ENCODE measurements at places on chromosomes 7 and 10.

DNA sequence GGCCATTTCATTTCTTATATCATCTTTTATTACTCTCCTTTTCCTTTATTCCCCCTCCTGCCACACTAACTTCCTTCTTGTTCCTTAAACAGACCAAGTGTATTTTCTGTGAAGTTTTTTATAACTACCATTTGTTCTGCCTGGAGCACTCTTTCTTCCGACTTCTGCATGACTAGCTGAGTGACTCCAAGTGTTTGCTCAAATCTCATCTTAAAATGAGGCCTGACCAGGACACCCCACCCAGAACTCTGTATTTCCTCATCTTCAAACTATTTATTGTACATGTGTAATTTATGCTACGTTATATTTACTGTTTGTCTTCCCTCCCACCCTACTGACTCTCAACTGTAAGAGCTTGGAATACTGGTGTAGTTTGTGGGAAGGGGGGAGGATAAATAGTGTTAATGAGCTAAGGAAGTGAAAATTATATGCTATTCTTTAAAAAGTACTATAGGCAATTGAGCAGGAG lies 3.2 kb downstream of the MINDY3 start:
- DNase-seq: no peak

GRCh38 chr7:124426621-124427020 lies 339.0 kb downstream of the GPR37 start:
- DNase-seq: no peak

DNA sequence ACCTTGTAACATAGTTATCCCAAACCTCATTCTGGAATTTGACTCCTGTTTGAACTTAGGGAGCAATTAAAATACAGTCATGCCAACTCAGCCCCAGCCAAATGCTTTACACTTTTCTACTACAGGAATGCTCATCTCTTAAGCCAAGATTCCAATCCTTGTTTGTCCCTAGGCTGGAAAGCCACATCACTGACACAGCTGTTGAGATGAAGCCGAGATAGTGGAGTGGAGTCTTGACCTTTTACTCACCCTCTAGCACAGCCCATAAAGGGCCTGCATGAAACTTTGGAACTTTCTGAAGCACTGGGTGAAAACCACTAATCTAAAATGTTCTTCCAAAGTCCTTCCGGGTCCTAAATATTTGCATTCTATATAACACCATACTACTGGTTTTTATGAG lies 247.3 kb downstream of the ETV1 start:
- DNase-seq: no peak

DNA sequence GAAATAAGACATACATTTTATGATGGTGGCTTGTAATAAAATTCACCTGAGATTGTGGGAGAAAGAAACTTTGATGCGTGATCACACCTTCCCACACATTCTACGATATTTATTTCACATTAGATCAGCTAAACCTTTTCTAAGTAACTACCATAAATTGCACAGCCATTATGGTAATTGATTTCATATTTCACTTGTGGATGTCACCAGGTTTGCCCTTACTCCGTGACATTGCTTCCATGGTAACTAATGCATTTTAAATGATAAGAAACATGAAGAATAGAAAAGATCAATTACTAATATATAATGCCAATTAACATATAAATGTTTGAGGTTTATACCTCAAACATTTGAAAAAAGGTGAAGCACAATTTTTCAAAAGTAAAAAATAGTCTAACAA lies 35.8 kb upstream of the SMIM30 start:
- no peak for DNase-seq

DNA sequence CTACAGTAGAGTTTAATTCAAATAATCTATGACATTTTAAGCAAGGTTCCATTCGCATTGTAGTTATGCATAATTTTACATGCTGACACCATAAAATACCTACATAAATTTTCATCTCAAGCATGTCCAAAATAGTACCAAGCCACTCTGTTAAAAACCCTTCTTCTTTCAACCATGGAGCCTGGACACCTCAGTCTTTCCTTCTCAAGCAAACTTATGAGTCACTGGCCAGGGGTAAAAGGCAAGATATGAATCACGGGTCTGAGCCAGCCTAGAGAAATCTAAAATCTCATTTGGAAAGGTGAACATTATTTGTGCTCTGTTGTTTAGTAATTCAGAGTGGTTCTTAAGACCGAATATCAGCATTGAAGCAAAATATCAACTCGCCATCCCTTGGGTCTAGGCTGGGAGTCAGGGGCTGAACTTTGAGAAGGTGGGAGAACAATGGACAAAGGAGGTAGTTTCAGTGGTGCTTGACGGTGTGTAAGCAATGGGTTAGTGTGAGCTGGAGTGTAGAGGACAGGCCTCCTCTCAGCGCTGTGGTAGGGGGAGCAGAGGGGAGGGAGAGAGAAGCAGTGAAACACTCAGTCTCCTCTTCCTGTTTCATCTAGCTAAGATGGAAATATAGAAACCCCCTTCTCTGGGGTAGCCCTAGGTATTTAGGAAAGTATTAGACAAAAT lies 19.1 kb upstream of the GPAM start:
- DNase-seq: no peak

DNA sequence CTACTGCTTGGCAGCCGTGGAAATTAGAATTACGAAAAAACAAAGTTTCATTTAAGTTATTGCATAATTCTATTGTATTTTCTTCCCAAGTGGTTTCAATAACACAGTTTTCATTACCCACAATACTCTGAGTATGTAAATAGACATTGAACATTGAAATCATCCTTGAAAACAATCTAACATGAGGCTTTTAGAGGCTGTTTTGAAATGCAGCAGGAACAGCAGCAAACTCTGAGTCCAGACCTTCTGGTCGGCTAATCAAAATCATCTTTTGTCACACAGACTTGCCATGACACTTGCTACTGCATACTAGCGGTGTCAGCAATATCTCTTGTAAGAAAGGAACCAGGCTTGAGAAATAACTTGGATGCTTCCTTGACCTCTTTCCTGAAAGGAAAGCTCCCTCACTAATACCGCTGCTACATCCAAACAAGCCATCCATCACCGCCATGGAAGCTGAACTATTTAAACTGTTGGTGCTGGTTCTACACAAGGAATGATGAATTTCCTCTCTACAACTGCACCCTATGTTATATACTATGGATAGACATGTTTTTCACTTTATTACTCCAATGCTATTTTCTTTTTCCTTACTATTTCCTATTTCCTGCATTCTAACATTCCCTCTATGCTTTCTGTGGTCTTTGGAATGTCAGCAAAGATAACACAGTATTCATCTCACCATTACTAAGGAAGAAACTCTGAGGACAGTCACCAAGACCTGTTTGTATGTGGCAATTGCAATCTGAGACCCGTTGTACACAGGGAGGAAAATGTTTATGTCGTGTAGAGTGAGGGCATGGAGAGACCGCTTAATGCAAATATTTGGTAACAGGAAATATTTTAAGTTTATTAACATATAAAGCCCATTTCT lies 130.8 kb downstream of the ITGA8 start:
- DNase-seq: no peak

GRCh38 chr7:94228678-94229077 lies 166.0 kb upstream of the COL1A2 start:
- no peak for DNase-seq

DNA sequence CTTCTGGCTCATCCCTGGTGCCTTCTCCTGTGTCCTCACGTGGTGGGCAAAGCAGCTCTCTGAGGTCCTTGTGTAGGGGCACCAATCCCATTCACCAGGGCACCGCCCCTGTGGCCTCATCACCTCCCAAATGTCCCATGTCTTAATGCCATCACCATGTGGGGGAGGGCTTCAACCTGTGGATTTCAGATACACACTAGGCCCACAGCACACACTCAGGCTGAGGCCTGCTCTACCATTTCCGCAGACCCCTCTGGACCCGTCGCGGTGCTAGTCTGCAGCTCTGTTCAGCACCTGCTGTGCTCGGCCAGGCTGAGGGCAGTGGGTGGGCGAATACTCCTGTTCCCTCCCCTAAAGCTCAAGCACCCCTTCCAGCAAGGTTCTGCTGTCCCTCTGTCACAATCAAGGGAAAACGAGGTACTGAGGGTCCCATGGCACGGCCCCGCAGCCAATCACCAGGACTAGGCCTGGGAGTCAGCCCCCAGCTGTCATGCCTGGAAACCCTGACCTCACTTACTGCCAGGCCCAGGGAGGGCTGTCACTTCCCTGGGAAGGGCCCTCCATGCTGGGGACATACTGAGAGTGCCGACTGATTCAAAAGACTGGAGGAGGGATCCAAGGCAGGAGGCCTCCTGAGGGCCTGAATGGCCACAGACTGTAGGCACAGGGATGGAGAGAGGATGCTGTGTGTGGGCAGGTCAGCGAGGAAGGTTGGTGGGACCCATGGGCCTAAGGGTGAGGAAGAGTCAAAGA lies 123.8 kb upstream of the RET start:
- DNase-seq: peak; percentile 1

DNA sequence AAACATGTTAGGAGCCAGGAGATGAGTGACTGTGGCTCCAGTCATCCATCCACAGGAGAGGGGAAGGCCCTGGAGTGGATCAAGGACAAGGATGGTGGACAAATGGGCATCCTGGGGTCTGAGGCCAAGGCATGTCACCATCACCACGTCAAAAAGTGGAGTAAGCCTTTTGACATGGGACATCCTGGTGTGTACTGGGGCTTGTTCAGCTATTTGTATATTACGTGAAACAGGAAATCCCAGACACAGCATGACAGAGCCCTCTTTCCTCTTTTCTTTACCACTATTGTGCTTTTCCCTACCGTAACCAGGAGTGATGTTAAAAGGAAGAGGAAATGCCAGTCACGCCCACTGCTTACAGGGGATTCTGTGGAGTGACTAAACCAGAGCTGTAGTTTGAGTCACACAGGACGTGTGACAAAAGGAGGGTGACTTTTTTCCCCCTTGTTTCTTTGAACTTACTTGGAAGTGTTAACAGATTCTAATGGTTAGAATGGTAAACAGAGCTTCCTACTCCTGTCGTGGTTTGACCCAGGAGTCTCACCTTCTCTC lies 15.4 kb downstream of the ACSL5 start:
- no peak for DNase-seq

GRCh38 chr7:30865821-30866220 lies 45.8 kb upstream of the AQP1 start:
- no peak for DNase-seq

DNA sequence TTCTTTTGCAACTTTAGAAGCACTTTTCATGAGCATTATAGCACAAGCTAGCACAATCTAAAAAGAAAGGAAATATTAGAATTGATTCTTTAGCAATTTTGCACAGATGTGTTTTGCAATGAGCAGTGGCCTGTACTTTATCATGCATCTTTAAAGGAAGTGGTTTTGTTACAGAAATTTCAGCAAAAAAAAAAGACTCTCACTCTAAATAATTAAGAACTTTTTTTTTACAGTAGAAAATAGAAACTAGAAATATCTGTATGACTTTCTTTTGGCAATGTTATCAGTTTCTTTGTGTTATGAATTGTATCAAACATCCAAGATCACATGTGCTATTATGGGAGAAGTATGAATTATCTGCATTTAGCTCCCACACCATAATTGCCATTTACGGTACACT lies 195.7 kb upstream of the KLF6 start:
- DNase-seq: no peak

- DNase-seq: no peak
Observed at GRCh38 chr10:33459602-33460001, 125.1 kb upstream of the NRP1 start.

DNA sequence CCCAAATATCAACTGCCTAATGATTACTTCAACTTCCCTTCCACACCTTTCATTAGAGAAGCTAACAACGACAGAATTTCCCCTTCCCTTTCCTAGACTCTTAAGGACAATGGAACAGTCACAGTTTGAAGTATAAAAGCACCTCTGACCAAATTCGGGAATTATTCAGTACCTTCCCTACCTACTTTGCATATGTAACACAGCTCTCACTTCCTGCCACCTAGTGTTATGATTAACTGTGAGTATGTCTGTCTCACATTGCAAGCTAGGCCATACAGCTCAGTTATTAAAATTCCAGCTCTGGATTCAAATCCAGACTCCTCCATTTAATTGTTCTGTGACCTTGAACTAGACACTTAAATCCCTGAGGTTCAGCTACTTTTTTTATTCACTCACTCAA lies 44.8 kb upstream of the HPSE2 start:
- DNase-seq: no peak

GRCh38 chr10:93072225-93072712 lies 1.4 kb upstream of the CYP26A1 start:
- no peak for DNase-seq

DNA sequence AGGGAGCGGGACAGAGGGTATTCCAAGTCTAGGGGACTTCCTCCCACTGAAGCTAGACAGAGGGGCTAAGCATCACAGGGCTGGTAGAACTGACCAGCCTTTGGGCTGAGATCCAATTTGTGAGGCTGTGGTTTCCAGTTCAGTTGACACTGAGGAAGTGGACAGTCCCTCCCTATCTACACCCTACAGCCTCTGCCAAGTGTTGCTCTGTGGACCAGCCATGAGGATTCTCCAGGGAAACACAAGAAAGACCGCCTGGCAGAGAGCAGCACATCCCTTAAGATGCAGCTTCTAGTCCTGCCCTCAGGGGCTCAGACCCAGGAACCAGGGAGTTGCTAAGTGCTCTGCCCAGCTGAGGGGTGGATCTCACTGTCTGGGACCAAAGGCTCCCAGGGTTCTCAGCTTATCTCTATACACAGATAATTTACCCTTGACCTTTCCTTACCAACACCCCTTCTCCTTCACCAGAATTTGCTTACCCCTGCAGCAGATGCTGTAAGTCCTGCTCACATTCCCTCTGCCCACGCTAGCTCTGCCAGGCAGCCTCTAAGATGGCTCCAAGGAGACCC lies 252.0 kb downstream of the SKIDA1 start:
- DNase-seq: no peak

- DNase-seq: no peak
Observed at GRCh38 chr10:5040010-5040673, 36.5 kb upstream of the AKR1C2 start.

DNA sequence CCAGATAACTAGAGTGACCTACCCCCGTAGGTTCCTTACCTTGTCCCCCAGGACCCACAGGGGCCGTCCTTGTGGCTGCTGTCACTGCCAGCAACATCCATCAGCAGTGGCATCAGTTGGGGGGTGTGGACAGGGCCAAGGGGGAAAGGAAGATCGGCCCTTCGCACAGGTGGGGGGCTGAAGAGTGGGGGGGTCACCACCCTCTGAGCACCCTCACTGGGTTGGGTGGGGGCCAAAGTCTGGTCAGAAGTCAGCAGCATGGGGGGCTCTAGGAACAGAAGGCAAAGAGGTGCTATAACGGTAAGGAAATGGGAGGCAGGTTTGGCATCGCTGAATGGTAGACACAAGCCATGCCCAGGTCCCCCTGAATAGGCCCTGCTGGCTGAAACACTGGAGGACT lies 4.6 kb downstream of the NOBOX start:
- DNase-seq: no peak
